ENCODE measurements at places on chromosomes 2 and 18. TPM values are rescaled to one million over a fixed set of nuclear protein-coding genes. Genes with fewer than 3 reads are reported as not detected.
A peak's percentile ranks its signal among the peaks of the same experiment; 100 is the strongest.

Gene SLC11A1
- 0.05 TPM for total RNA-seq

Gene ACADL
- total RNA-seq, result not detected

Gene UGT1A8
- total RNA-seq, result not detected

DNA sequence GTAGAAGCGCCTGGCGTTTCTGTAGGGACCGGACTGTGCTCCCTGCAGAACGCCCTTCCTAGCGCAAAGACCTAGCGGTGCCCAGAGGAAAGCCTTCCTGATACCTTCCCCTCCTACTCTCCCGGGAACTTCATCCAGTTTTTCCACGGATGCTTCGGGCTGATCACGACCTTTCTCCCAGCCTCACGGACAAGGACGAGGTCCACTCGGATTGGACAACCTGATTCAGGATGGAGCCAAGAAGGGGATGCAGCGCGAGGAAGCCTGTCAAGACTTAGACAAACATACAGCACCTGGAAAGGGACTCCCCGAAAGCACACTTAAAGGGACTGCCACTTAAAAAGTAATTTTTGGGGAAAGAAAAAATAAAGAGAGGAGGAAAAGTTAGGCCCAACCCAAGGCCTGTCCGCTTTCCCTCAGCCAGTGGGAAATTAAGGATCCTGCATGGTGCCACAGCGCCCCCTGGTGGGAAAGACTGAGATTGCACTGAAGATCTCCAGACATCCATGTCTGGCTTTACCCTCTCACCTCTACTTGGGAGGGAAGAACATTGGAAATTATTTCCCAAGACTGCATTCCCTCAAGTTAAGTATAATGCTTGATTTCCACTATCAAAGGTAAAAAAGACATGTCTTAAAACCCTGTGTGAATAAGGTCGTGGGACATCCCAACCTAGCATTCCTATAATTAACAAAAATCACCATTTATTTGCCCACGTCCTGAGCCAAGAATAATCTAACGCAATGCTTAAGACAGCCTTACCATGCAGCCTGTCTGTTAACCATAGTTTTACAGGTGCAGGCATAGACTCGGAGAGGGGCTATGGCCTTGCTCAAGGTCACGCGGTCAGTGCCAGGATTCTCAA is 13.4 kb upstream of the COPS8 start:
- DNase-seq, result peak; percentile 35

DNA sequence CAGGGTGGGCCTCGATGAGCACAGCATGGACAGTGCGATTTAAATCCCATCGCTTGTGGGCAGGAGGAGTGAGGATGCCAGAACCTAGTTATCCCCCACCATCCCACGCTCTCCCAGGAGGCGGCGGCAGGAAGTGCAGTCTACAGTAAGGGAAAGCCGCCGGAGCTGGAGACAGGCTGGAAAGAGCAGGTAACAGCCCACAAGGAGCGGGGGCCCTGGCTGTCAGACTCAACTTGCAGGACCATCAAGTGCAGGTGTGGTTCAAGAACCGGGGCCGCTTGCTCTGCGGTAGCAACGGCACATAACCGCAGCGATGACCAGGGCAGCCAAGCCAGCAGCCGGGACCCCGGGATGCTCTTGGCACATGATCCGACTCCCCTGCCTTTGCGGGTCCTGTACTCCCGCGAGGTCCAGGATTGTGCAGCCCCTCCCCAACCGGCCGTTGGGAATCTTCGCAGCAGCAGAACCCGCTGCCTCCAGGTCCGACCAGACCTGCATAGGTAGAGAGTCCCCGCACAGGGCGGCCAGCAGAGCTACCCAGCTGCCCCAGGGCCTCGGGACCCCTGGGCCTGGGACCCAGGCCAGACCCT is 82.1 kb downstream of the BIN1 start:
- no peak for DNase-seq

- DNase-seq, result no peak
Observed at GRCh38 chr2:108074946-108075345, 88.6 kb downstream of the SLC5A7 start.

DNA sequence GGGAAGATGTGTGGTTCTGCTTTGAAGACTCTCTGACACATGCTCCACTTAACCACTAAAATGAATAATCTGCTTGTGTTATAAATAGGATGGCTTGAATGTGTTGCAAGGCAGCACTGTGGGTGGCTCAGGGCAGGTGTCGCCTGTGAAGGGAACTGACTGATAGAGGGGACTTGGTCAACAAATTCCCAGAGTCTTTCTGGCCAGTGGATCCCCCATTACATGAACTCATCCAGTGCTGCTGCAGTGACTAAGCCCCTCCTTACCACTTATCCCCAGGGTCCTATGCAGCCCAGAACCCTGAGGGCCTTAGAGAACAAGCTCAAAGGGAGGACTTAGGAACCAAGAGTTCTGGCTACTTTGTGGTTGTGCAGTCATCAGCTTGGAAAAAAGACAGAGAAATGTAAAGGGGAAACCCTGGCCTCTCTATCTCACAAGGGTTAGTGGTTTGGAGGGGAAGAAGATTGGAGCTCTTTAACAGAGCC is 226.2 kb upstream of the TNP1 start:
- no peak for DNase-seq

GRCh38 chr2:60505880-60506260 is 47.6 kb downstream of the BCL11A start:
- DNase-seq, result no peak
